ENCODE measurements at places on chromosomes 6 and 20. TPM values are rescaled to one million over a fixed set of nuclear protein-coding genes. Genes with fewer than 3 reads are reported as not detected.

DNA sequence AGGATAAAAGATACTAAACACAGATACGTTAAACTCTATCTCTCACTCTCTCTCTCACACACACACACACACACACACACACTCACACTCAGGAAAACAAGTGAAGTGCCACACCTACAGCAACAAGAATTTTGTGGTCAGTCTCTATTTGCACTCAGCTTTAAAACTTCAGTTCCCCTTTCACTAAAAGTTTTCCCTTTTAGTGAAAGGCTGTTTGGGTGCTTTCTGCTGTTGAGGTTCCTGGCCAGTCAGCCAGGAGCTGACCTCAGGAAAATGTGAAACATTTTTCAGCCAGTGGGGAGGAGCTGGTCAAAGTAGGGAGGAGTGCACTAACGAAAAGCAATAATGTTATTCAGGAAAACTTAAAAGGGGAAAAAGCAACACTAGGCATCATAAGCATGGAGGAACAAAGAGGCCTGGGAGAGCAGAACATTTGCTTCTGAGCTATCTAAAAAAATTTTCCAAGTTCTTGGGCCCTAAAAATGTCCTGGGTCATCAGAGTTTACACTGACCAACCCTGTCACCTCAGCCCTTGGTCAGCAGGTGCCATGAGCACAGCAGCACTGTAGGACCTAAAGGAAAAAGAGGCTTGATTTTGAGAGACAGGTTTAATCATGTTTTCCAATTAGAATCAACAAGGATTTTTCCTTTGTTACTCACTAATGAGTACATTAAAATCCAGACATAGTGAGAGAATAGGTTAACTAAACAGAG is 30.7 kb upstream of the NT5E start:
- no peaks in the 10 kb centered on the region for H3K36me3 ChIP-seq
- no peaks in the 10 kb centered on the region for H3K4me1 ChIP-seq
- no peak for DNase-seq
- H3K27me3 ChIP-seq = no peaks in the 10 kb centered on the region
- no peak overlapping the region for H3K4me3 ChIP-seq

- no peak overlapping the region for H3K27ac ChIP-seq
- no peaks in the 10 kb centered on the region for H3K4me1 ChIP-seq
- H3K4me3 ChIP-seq = no peak overlapping the region
- H3K27me3 ChIP-seq = no peaks in the 10 kb centered on the region
Observed at GRCh38 chr6:89803271-89803670, 16.3 kb downstream of the MDN1 start.

DNA sequence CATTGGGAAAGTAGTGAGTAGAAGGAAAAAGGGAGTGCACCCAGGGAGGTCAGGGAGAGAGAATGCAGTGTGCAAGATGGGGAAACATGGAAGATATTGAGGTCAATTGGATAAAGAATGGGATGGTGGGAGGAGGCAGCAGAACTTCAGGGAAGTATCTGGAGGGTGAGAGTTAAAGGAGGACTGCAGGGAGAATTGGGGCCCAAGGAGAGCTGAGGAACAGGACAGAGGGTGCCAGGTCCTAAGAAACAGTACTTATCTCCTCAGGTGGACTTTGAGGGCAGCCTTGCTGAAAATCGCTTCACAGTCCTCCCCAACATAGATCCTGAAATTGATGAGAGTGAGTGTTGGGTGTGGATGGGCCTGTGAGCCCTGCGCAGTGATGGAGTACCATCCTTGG is 4.2 kb upstream of the SAPCD1 start:
- no peak for DNase-seq
- H3K36me3 ChIP-seq = no peaks in the 10 kb centered on the region
- no peak overlapping the region for H3K27ac ChIP-seq
- H3K27me3 ChIP-seq = no peaks in the 10 kb centered on the region
- H3K4me3 ChIP-seq = no peak overlapping the region
- H3K4me1 ChIP-seq = no peaks in the 10 kb centered on the region

DNA sequence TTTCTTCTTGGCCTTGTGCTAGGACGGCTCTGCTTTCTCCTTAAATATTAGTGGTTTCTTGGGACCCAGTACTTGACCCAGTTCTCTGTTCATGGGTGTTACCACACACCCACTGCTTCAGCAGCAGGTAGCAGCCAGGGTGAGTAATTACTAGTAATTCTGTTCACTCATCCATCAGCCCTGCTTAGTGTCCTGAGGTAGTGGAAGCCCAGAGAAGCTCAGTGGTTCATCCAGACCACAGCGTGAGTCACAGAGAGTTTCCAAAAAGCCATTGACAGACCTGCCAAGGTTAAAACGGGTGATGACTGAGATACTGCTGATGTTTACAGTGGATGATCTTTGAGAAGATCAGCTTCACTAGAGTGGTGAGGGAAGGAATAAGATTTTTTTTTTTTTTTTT is 51.7 kb upstream of the HINT3 start:
- H3K36me3 ChIP-seq = no peaks in the 10 kb centered on the region
- no peaks in the 10 kb centered on the region for H3K4me1 ChIP-seq
- no peak for DNase-seq
- H3K4me3 ChIP-seq = no peak overlapping the region

TFAP2C gene
- total RNA-seq = 3.0 TPM

BPIFB4 gene
- not detected for total RNA-seq

DNA sequence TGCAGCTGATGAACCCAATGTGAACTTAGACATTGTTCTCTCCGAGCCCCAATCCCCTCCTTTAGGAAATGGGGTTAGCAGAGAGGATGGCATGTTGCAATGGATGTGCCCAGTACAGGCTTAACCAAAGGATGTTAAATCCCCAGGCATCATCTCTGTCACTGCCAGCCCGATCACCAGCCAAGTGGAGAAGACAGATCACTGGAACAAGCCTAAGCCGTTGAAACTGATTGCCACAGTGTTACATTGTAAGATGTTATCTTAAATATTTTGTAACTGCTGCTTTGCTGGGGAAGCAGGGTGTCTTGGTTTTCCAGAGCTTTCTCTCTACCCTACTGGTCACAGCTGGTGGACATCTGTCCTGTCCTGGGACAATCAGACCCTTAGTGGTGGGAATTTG is 783.4 kb upstream of the CHD6 start:
- no peaks in the 10 kb centered on the region for H3K27me3 ChIP-seq
- H3K4me1 ChIP-seq = no peaks in the 10 kb centered on the region
- H3K4me3 ChIP-seq = no peak overlapping the region
- DNase-seq = no peak

IL17F gene
- not detected for total RNA-seq

DNA sequence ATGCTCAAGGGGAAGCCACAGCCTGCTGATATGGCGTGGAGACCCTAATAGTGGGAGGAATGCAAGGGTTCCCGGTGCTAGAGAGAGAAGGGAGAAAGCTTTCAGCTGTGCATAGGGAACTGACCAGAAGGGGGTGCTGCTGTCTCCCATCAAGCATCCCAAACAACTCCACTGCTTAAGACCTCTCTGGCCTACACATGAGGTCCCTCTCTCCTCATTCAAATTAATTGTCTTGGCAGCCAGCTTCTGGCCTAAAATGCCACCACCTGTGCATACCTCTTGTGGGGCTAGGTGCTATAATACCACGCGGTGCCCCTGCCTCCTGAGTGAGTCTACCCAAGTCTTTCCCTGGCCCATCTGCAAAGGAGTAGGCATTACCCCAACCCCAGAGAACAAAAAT is 14.5 kb downstream of the ADISSP start:
- DNase-seq = peak; percentile 92
- H3K4me1 ChIP-seq = no peaks in the 10 kb centered on the region

GRCh38 chr6:164039954-164040375 is 625.4 kb downstream of the QKI start:
- H3K4me3 ChIP-seq = no peak overlapping the region
- no peaks in the 10 kb centered on the region for H3K36me3 ChIP-seq
- DNase-seq = no peak
- H3K27me3 ChIP-seq = no peaks in the 10 kb centered on the region

CFAP61 gene
- 0.64 TPM for total RNA-seq

- no peaks in the 10 kb centered on the region for H3K36me3 ChIP-seq
- H3K4me3 ChIP-seq = no peak overlapping the region
- DNase-seq = no peak
- no peaks in the 10 kb centered on the region for H3K27me3 ChIP-seq
Observed at GRCh38 chr6:16739329-16739801, 21.9 kb downstream of the ATXN1 start.

- H3K27me3 ChIP-seq = no peaks in the 10 kb centered on the region
- no peak for DNase-seq
- H3K4me1 ChIP-seq = peaks cover 7% of the 10 kb centered on the region
- H3K27ac ChIP-seq = no peak overlapping the region
- H3K4me3 ChIP-seq = no peak overlapping the region
Observed at GRCh38 chr6:117079951-117080350, 185.4 kb upstream of the VGLL2 start.

DNA sequence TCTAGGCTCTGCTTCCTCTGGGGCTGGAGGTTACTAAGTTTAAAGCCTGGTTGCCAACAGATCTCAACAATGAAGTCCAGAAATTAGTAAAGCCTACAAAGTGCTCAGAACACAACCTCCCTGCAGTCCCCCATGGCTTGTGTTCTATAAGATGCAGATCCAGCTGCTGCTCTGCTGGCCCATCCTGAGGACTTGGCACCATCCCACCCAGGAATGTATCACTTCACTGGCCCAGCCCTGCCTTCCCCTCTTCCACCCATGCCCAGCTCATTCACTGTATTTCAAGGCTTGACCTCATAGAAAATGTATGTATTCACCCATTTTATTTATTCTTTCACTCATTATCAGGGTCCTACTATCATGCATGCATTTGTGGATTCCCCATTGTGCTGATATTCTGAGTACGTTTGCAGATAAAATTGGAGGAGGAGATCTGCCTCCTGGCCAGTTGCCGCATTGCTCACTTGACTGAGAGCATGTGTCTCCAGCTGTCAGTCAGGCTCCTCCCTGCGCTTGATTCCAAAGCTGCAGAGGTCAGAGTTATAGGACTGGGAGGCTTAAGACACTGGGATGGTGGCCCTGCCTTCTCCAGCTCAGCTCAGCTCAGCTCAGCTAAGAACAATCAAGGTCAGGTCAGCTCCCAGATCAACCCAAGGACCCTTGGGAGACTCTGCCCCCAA is 104.8 kb downstream of the MAFB start:
- H3K27ac ChIP-seq = no peak overlapping the region
- no peak overlapping the region for H3K4me3 ChIP-seq
- H3K27me3 ChIP-seq = peaks cover 3% of the 10 kb centered on the region
- no peaks in the 10 kb centered on the region for H3K36me3 ChIP-seq

GRCh38 chr6:1202201-1202600 is 109.7 kb upstream of the FOXQ1 start:
- peaks cover 14% of the 10 kb centered on the region for H3K4me1 ChIP-seq
- no peaks in the 10 kb centered on the region for H3K36me3 ChIP-seq
- H3K27ac ChIP-seq = no peak overlapping the region
- H3K4me3 ChIP-seq = no peak overlapping the region
- peak; percentile 83 for DNase-seq

- H3K27ac ChIP-seq = no peak overlapping the region
- H3K27me3 ChIP-seq = no peaks in the 10 kb centered on the region
- no peaks in the 10 kb centered on the region for H3K4me1 ChIP-seq
- no peak for DNase-seq
- H3K4me3 ChIP-seq = no peak overlapping the region
Observed at GRCh38 chr6:125512621-125513020, 210.9 kb upstream of the HDDC2 start.

DNA sequence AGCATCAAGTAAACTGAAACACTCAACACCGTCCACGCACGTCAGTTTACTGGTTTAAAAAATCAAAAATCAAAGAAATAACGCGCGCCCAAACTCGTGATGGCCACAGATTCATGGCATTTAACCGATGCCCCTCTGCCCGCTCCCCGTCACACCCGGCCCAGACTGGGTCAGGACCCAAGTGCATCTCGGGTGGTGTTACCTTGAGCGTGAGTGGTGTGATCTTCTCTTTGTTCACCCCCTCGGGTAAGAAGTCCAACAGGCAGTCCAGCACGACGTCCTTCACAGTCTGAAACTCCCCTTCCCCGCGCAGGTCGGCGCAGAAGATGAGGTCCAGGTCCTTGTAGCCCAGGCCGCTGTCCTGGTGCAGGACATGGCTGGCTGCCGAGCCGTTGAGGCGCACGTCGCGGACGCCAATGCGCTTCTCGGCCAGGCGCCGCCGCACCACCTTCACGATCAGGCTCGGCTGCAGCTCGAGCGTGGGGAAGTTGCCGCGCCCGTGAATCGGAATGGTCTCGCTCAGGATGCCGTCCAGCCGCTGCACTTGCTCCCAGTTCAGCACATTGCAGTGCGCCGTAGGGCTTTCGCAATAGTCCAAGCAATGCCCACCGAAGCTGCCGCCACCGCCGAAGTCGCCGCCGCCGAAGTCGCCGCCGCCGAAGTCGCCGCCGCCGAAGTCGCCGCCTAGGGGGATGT is 945 bp downstream of the TENT5A start:
- H3K27ac ChIP-seq = no peak overlapping the region
- H3K4me3 ChIP-seq = peak overlapping the region; percentile 96
- peak; percentile 76 for DNase-seq
- no peaks in the 10 kb centered on the region for H3K27me3 ChIP-seq
- H3K4me1 ChIP-seq = peaks cover 2% of the 10 kb centered on the region

- no peak for DNase-seq
- no peak overlapping the region for H3K4me3 ChIP-seq
- H3K36me3 ChIP-seq = no peaks in the 10 kb centered on the region
- H3K4me1 ChIP-seq = no peaks in the 10 kb centered on the region
- H3K27me3 ChIP-seq = no peaks in the 10 kb centered on the region
Observed at GRCh38 chr6:159438106-159438505, 254.9 kb downstream of the SOD2 start.

DNA sequence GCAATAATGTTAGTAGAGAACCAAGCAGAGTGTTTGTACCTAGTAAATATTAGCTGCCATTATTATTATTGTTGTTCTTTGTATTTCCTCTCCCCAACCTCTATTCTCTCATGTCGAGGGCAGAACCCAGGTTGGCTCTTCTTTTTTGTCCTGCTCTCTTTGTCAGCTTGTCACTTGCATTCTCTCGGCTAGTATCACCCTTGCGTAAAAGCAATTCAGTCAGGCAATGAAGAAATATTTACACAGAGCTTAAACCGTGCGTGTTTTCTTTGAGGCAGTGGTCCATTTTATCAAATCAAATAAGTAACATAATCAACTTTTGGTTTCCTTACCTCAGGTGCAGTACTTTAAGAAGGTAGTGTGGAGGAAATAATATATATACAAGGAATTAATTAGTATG is 83.9 kb downstream of the TULP4 start:
- no peak overlapping the region for H3K27ac ChIP-seq
- no peak for DNase-seq
- no peak overlapping the region for H3K4me3 ChIP-seq

FAXC gene
- 19.5 TPM for total RNA-seq

RWDD1 gene
- total RNA-seq = 39.2 TPM

GRCh38 chr6:21596949-21597682 is 3.6 kb downstream of the SOX4 start:
- DNase-seq = no peak
- peaks cover 25% of the 10 kb centered on the region for H3K36me3 ChIP-seq
- H3K4me3 ChIP-seq = peak overlapping the region; percentile 92

SIRPD gene
- not detected for total RNA-seq

All from endodermal cell (in vitro differentiated cells).